ENCODE measurements at places on chromosomes 5 and 9.

- DNase-seq = no peak
Measured at GRCh38 chr5:74919041-74919440, 52.9 kb upstream of the FAM169A start.

DNA sequence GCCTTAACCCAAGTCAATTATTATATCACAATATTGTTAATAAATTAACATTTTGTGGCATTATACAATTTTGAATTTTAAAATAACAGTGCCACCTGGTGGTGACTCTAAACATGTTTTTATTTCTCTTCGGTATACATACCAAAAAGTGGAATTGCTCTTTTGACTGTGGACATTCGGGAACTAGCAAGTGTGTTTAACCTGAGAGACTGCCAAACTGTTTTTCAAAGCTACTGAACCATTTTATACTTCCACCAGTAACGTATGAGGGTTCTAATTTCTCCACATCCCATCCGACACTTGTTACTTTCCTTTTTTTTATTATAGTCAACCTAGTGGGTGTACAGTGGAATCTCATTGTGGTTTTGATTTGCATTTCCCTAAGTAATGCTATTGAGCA, 18.3 kb upstream of the HSDL2 start:
- no peak for DNase-seq

DNA sequence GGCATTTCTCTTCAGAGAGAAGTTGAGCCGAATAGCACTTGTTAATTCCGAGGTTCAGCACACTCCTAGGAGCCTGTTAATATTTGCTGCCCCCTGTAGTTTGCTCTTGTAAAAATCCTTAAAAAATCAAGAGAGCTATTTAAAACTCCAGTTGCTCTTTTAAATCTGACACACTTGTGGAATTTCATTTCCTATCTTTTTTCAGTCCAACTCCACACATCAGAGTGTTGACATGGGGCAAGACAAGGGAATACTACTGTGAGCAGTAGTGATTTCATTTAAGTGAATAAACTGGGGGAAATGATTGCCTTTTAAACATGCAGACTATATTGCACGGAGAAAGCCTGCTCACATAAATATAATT, 1096.3 kb upstream of the DMAC1 start:
- DNase-seq = no peak

GRCh38 chr9:14271093-14271673, 42.8 kb downstream of the NFIB start:
- no peak for DNase-seq

- no peak for DNase-seq
Measured at GRCh38 chr9:84652496-84653120, 16.9 kb upstream of the NTRK2 start.

DNA sequence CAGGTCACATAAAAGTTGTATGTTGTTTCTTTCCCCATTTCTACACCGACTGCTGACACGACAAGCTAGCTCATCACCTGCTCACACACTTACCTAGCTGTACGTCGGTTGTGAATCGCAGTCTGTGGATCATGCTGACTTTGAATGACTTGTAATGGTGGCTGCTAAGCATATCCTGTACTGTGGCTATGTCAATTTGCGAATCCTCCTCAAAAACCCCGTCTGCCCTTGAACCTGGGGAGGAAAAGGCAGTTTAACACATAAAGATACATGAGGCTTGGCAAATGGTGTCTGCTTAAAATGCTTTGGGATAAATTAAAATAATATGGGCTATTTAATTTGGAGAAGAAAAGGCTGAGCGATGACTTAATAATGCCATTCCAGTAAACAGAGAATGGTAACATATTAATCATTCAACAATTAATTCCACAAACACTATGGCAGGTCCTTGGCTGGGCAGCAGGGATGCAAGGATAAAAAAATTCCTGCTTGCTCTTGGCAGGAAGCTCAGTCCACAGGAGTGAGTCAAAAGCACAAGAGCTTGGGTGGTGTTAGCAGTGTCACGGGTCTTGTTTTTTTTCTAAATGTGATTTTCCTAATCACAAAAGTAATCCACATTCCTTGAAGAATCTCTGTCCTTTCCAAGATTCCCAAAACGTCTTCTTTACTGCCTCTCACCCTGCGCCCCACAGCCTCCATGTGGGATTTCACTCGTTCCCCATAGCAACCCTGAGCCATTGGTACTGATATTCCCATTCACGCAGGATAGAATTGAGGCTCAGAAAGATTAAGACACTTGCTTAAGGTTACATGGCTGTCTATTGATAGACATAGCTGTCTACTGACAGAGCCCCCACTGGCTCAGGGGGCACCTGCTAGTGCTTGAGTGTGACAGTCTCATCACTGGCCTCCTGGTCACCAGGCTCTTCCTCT, 222.4 kb downstream of the MAPKAP1 start:
- no peak for DNase-seq

DNA sequence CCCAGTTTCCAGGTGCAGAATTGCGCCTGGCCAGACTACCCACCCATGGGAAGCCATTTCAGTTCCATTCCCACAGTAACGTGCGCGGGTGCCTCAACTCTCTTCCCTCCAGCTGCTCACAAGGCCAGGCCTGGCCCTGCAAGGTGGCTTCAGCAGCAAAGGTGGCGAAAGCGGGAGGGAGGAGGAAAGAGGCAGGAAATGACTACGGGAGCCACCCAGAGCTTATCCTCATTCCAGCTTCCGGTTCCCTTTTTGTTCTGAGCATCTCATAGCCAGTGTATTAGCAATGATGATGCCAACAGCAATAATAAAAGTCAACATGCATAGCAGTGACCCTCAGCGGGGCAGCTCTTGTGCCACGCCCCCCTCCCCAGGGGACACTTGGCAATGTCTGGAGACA, 101.5 kb upstream of the BOD1 start:
- DNase-seq = no peak

DNA sequence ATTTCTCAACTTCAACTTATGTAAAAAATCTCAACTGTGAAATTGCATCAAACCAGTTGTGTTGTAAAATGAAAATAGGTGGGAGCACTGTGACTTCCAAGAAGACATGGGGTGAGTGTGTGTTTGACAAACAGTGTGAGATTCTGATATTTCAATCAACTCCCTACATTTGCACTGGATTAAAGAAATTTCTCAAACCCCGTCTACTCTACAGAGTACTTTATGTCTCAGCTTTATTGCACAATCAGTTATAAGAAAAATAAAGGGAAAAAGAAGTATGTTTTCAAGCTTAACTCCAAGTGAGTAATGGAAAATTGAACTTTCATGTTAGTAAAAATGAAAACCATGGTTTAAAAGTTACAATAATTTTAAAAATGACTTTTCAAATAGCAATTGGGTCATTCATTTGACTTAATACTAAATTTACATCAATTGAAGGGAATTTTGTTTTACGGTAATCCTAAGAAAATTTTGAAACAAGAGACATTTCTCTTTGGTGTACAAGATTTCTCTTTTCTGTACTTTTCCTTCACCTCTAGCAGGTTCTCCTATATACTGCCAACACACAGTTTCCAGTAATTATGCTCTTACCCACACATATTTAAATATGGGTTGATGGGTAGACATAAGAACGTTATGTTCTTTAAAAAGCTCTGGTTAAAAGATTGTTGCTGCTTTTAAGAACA, 80.3 kb downstream of the CDO1 start:
- no peak for DNase-seq

GRCh38 chr9:87602933-87603643, 105.4 kb downstream of the DAPK1 start:
- no peak for DNase-seq

- DNase-seq = no peak
Measured at GRCh38 chr9:24095246-24095645, 269.2 kb upstream of the ELAVL2 start.

DNA sequence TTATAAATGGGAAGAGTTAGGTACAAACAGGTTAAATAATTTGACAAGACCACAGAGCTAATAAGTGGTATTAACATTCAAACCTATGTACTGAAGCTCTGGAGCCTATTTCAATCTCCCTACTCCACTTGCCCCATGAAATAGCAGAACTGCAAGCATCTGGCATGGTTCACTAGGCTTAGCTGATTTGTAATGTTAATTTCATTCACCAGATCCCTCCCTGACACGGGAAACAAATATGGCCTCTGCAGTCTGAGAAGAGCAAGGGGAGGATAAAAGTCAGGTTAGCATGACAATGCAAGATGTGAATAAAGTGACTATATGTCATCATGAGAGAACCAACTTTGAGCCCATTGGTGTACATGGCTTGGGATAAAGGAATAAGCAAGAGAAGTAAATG, 428.8 kb downstream of the BRINP1 start:
- no peak for DNase-seq

DNA sequence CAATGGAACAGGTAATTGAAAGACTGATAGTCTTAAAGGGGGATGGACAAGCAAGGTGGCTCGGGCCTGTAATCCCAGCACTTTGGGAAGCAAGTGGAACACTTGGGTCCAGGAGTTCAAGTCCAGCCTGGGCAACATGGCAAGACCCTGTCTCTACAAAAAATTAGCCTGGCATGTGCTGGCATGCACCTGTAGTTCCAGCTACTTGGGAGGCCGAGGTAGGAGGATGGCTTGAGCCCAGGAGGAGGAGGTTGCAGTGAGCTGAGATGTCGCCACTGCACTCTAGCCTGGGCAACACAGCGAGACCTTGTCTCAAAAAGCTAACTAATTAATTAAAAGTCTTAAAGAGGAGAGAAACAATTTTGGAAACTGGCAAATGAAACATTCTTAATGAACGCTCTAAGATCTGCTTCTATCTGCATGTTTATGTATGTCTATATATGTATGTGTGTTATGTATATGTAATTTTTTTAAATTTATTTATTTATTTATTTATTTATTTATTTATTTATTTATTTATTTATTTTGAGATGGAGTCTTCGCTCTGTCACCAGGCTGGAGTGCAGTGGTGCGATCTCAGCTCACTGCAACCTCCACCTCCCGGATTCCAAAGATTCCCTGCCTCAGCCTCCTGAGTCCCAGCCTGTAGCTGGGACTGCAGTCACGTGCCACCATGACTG, 80.6 kb downstream of the SFXN1 start:
- DNase-seq = no peak

GRCh38 chr9:33211695-33212393, 28.1 kb upstream of the SPINK4 start:
- DNase-seq = no peak

DNA sequence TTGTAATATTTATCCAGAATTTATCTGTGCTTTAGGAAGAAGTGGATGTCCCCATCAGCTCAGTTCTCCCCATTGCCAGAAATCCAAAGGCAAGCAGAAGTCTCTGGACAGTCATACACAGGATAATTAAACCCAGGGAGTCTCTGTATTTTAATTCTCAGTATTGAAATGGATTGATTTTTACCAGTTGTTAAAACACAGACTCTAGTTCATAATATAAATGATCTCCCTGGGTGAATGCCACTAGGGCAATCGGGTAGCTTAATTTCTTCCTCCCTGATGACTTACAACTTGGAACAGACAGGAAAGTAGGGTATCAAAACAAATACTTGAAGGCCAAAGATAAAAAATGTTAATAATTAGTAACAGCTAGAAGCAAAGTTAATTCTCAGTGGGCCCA, 66.5 kb upstream of the DAP start:
- DNase-seq = no peak

DNA sequence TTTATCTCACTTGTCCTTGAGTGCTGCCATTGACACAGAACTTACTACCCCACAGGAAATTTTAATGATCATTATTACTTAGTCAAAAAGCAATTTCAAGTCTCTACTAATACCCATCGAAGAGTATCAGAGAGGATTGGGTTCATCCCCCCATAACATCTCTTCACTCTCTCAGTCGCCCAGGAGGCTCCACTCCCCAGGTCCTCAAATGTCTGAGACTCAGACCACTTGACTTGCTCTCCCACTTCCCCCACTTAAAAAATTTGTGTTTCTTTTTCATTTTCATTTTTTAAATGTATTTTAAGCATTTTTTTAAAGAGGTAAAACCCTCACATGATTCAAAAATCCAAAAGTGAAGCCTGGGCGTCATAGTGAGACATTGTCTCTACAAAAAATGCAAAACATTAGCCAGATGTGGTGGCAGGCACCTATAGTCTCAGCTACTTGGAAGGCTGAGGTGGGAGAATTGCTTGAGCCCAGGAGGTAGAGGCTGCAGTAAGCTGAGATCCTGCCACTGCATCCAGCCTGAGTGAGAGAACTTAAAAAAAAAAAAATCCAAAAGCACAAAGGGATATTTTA, 56.8 kb upstream of the TRAF1 start:
- no peak for DNase-seq

DNA sequence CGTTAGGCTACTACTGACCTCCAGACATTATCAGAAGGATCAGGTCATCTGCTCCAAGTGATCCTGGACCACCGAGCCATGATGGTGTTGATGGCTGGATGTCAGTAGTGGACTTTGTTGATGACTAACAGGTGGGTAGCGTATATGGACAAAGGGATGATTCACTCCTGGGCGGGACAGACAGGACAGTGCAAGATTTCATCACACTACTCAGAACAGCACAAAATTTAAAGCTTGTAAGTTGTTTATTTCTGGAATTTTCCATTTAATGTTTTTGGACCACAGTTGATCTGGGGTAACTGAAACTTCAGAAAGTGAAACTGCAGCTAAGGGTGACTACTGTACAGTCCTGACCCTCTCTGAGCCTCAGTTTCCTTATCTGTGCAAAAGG, 12.7 kb downstream of the PDGFRB start:
- no peak for DNase-seq

GRCh38 chr9:138053321-138053868, 175.8 kb downstream of the CACNA1B start:
- no peak for DNase-seq

- DNase-seq = no peak
Measured at GRCh38 chr9:98375138-98375726, 119.8 kb upstream of the TBC1D2 start.

GRCh38 chr9:115117999-115118878, at the start of gene TNC:
Gene TNC, minus strand, starts transcription at chr9:115118157. Its CDS starts 27,139 bp downstream, at chr9:115091018.
- no peak for DNase-seq

DNA sequence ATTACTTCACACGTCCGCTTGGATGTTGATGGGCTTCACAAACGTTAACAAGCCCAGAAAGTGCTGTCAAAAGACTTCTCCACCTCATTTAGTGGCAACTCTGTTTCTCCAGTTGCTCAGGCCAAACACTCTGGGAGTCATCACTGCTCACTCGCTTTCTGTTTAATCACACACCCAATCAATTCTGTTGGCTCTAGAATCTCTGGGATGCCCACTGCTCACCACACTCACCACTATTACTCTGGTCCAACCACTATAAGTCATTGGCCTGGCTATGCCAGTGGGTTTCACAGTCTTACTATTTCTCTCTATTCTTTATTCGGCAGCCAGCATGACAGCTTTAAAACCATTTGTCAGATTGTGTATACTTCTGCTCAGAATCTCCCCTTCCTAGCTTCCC, 163.5 kb downstream of the KDM4C start:
- no peak for DNase-seq

GRCh38 chr9:130898552-130898852, 1.9 kb upstream of the QRFP start:
- no peak for DNase-seq

Measured in T-helper 17 cell (primary cell).